Activated CD4-positive, alpha-beta T cell treated with anti-CD3 and anti-CD28 coated beads for 1 hour (primary cell): ENCODE measurements at places on chromosomes 6 and 20.
A peak's percentile ranks its signal among the peaks of the same experiment; 100 is the strongest.

DNA sequence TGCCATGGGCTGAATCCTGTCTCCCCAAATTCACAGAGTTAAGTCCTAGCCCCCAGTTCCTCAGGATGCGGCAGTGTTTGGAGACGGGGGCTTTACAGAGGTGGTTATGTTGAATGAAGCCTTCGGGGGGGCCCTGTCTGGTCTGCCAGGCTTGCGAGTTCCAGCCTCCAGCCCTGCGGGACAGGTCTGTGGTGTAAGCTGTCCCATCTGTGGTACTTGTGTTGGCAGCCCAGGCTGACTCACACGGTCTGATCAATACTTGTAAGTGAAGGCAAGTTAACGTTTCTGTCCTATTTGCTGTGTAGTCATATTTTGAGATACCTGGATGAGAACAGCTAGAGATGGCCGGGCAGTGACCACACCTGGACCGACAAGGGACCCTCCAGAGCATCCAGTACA, 51.8 kb upstream of the GPR31 start:
- DNase-seq, result no peak

DNA sequence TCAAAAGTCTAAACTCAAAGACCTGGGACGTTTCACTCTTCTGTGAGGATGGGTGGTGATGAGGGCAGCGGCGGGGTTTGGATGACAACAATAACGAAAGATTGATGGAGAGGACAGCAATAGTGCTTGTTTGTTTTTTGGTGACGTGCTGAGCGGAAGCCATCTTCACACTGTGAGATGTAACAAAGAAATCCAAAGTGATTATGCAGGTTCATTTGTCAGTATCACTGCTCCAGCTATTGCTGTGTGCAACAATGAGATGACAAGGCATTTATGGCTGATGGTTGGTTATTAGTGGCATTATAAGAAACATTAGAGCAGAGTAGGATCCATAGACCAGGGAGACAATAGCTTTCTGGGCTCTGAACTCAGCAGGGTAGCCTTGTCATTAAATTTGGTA, 306.7 kb downstream of the RNF144B start:
- DNase-seq, result no peak

DNA sequence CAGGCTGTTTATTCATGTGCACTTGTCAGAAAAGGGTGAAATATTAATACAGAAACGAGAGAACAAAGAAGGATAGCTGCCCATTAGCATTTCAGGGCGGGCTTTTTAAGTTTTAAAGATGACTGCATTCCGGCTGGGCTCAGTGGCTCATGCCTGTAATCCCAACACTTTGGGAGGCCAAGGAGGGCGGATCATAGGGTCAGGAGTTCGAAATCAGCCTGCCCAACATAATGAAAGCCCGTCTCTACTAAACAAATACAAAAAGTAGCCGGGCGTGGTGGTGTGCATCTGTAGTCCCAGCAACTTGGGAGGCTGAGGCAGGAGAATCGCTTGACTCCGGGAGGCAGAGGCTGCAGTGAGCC, 130.5 kb downstream of the HFE start:
- DNase-seq, result no peak

- no peak for DNase-seq
Measured at GRCh38 chr6:90874931-90875330, 288.1 kb upstream of the MAP3K7 start.

- no peak for DNase-seq
Measured at GRCh38 chr6:56009636-56010035, 134.2 kb upstream of the BMP5 start.

DNA sequence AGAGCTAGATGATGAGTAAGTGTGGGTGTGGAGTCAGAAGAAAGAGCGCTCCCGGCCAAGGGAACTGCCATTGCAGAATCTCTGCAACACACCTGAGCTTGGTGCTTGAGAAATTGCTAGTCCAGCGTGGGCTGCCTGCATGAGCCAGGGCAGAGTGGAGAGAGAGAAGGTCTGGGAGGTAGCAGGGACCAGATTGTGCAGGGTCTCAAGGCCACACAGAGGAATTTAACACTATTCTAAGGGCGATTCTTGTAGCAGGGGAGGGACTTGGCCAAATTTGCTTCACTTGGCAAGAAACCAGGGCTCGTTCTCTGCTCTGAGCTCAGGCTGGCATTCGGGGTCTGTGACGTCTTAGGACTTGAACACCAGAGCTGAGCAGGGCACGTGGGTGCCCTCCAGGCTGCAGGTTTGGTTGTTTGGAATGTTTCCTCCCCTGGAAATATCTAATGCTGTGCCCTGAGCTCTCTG, 53.5 kb downstream of the BCAS4 start:
- no peak for DNase-seq

GRCh38 chr6:92648364-92649086, 770.8 kb downstream of the EPHA7 start:
- DNase-seq, result no peak

GRCh38 chr6:157047328-157047727, 270.1 kb downstream of the ARID1B start:
- no peak for DNase-seq

DNA sequence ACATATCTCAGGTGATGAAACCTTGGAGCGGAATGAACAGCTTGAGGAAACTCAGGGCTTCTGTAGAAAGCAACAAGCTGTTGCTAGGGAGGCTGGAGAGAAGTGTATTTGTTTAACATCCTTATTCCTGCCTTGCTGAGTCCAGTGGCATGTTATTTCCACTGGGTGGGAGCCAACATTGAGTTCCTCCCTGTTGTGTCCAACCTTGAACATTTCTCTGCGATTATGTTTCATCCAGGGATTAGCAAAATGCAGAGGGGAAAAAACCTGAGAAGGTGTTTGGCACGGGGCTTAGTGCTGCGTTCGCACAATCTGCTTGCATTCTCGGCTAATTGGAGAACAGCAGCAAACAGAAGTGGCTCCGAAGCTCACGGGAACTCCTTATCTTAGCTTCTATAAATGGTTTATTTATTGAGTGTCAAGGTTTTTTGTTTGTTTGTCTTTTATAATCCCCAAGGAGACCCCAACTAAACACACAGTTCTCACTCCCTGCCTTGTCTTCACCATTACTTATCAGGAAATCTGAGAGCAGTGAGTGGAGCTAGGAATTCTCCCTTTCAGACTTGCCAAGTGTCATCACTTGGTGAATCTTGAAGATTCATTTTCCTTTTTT, 412.8 kb downstream of the CDC5L start:
- DNase-seq, result no peak

DNA sequence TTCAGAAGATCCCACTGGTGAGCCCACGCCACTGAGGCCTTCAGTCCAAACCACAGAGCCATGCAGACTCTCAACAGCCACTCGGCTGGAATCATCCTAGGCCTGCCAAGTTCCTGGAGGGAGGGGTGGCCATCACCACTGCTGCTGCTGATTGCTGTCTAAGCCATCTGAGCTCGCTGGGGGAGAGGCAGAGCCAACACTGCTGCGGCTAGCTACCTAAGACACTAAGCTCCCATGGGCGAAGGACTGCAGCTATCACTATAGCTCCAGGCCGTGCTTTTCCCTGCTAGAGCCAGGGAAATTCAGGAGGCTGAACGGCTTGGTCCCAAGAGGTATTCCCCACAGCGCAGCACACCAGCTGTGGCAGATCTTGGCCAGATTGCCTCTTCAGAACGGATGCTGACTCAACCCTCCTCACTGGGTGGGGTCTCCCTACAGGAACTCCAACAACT, 73.6 kb downstream of the TBC1D32 start:
- no peak for DNase-seq

- DNase-seq, result no peak
Measured at GRCh38 chr6:37675606-37676005, 22.1 kb downstream of the MDGA1 start.

DNA sequence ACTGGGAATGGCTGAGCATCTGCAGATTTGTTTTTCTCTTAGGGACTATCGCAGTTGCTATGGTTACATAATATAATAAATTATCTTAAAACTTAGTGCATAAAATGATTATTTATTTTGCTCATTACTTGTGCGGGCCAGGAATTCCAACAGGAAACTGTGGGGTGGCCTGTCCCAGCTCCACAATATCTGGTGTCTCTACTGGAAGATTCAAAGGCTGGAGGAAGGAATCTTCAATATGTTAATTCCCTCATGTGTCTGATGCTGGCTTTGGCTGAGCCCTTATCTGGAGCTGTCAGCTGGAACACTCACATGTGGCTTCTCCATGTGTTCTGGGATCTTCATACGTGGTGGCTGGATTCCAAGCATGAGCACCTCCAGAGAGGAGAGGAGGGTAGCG, 23.9 kb upstream of the B3GAT2 start:
- DNase-seq, result no peak

DNA sequence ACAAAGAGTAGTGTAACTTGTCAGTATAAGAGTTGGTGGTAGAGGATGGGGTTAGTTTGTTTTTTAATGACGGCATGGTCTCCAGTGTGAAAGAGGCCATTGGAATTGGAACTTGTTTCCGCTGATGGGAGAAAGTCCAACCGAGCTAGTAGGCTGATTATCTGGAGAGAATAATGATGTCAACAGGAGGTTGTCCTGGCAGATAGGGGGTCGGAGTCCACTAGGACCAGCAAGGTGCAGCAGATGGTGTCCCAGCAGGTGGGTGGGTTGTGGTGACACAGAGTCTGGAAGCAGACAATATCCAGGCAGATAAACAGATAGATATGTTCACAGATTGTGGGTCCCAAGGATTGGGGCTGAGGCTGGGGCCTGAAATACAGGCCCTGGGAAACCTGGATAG, 35.1 kb downstream of the PKIB start:
- DNase-seq, result no peak

- DNase-seq, result no peak
Measured at GRCh38 chr6:25407431-25407830, 128.3 kb downstream of the CARMIL1 start.

DNA sequence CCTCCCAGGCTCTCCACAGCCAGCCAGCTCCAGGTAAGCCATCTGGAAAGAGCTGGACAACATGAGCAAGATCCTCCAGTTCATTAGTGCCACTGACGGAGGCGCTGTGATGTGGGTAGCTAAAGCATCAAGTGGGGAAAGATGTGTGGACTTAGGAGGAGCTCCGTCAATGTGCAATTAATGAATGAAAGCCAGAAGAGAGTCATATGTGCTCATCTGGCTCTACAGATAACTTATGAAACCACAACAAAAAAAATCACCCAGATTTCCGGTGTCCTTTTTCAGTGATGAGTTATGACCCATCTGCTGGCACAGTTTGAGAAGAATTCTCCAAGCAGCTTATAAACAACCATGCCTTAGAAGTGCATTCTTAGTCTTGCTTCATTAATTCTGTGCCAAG, 311.7 kb upstream of the PLCB4 start:
- no peak for DNase-seq

DNA sequence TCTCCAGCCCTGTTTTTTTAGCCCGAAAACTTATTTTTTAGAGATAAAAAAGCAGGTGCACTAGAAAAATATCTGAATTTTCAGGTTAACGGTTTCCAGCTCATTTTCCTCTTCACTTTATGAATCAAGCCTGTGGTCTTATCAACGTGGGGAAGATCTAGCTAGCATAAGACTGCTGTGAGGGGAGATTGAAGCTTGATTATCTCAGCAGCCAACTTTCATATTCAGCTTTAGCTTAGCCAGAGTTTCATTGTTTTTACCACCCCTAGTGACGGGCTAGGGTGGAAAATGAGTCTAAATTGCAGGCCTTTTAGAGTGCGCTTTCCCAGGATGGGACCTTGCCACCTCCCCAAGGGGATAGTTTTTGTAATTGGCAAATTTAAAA, 11.9 kb upstream of the RBM38 start:
- DNase-seq, result no peak

- no peak for DNase-seq
Measured at GRCh38 chr20:1415667-1416468, 23.0 kb upstream of the FKBP1A start.

GRCh38 chr6:75896526-75896925, 147.5 kb downstream of the MYO6 start:
- DNase-seq, result no peak

- DNase-seq, result no peak
Measured at GRCh38 chr6:151974061-151974617, 166.7 kb downstream of the ESR1 start.

DNA sequence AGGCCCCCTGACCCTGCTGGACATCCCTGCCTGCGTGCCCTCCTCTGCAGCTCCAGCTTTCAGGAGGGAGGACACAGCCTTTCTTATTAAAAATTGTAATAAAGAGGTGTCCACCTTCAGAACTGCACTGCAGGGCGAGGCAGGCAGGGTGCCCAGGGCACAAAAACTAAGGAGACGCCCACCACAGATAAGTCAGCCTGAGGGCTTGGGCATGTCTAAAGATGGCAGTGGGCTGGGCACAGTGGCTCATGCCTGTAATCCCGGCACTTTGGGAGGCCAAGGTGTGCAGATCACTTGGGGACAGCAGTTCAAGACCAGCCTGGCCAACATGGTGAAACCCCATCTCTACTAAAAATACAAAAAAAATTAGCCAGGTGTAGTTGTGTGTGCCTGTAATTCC, 7.0 kb upstream of the C20orf144 start:
- no peak for DNase-seq

DNA sequence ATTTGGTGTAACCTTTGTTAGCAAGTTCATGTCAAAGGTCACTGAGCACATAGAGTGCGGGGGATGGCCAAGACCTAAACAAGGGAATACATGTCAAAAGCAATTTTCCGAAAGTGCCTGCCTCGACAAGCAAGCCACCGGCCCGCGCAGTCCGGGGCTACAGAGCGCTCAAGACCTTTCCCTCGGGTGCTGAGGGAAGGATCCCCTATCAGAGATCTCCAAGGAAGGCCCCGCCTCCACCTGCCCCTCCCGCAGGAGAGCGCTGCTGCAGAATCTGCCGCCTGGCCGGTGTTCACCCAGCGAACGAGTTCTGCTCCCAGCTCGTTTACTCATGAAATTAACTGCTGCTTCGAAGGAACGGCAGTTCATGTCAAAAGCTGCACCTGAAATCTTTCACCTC, 252.7 kb downstream of the BMP7 start:
- no peak for DNase-seq

- DNase-seq, result peak; percentile 48
Measured at GRCh38 chr20:59495894-59496510, 108.3 kb upstream of the PHACTR3 start.

DNA sequence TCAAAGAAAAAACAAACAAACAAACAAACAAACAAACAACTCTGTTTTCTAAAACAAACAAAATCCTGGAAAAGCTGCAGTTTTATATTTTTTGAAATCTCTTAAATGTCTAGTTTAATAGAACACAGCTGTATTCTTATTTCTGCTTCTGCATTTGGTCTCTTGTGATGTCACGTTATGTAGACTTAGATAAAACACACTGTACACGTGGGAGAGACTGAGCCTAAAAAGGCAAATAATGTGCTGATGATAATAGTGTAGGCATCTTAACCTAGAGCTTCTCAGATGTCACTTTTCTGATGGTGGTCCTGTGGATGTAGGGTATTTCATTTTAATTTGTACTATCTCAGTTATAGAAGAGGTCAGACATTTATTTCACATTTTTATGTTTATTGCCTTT, 261.7 kb downstream of the UTRN start:
- no peak for DNase-seq

GRCh38 chr20:62011403-62011790, 54.3 kb downstream of the TAF4 start:
- no peak for DNase-seq
